ENCODE measurements at places on chromosomes 5 and 9.

DNA sequence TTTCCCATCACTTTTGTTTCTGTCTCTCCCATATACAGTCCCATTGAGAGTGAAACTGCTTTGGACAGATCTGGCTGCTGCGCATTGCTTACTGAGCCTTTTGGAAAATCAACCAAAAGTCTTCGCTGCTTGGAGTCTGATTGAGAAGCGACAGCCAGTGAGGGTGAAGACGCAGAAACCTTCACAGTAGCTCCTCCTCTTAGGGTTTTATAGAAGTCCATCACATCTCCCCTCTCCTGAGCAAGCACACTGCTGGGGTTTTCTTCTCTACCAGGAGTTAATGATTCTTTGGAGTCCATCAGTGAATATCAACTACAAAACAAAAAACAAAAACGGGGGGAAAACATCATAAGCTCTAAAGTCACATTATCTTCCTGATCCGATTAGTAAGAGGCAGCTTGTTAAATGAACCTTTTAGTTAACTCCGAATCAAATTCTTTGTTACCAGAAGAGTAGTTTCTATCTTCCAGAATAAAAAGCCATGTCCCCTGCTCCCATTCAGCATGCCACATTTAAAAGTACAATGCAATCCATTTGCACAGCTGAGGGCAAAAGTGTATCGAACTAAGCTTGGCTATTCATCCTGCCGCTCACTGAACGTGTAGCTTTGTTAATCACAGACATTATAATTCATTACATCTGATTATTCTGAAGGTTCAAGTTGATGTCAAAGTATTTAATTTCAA, 2.8 kb downstream of the NR3C1 start:
- DNase-seq = peak; percentile 77

DNA sequence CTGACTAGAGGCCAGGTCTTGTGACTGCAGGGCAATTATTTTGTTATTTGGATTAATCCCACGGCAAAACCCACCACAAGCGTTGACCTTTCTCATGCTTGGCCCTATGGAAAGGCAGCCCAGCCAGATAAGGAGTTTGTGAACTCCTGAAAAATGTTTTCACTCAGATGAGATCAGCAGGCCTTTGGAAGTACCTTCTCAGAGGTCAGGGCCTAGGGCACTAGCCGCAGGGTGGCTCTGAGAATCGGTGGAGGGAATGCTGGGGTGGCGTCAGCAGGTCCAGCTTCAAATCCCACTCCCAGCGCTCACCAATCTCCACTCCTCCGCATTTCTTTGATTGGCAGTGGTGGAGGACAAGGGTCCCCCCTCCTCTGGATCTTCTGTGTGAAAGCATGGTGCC, 194.4 kb downstream of the GADD45G start:
- no peak for DNase-seq

DNA sequence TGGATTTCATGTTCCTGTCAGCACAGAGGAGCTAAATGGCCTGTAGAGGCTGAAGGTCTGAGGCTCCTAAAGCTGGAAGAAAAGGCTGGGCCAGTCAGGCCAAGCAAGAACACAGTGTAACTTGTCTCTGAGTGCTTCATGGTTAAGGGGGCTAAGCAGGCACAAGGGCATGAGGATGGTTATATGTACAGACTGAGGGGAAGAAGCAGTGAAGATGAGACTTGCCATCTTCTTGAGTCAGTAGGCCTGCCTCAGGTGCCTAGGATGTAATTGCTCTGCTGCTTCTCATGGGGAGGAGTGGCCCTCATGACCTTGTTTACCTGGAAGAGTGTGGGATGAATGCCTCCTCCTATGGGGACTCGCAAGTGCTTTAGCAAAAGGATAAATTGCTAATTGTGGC, 8.7 kb upstream of the PSMD5 start:
- DNase-seq = no peak

GRCh38 chr9:121949364-121949763, 143.7 kb downstream of the TTLL11 start:
- DNase-seq = no peak

DNA sequence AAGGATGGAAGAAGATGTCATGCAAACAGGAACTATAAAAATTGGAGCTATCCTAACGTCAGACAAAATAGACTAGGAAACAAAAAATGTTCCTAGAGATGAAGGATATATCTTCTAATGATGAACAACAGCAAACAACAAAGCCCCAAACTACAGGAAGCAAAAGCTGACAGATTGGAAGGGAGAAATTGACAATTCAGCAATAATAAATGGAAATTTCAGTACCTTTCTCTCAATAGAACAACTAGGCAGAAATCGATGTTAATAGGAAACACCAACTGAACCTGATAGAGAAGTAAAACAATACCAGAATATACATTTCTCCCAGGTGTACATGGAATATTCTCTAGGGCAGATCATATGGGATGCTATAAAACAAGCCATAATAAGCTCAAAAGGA, 7.6 kb downstream of the SCGB3A1 start:
- DNase-seq = no peak

DNA sequence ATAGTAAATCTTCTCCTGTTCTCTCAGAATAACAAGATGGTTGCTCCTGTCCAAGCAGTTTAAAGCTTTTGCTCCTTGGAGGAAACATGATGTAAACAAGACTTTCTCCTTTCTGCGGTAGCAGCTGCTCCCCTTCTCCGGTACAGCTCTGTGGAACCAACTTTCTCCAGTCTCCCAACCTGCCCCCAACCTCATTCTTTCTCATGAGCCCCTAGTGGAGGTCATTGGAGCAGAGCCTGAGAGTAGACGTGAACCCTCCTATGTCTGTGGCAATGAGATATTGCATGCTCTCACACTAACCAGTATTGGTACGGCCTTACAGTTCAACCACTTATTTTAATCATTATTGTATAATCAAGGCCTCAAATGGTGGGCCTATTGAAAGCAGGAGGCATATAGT, 483.8 kb upstream of the CDH10 start:
- DNase-seq = no peak

GRCh38 chr5:9927521-9927997, 297.4 kb upstream of the TAS2R1 start:
- no peak for DNase-seq

DNA sequence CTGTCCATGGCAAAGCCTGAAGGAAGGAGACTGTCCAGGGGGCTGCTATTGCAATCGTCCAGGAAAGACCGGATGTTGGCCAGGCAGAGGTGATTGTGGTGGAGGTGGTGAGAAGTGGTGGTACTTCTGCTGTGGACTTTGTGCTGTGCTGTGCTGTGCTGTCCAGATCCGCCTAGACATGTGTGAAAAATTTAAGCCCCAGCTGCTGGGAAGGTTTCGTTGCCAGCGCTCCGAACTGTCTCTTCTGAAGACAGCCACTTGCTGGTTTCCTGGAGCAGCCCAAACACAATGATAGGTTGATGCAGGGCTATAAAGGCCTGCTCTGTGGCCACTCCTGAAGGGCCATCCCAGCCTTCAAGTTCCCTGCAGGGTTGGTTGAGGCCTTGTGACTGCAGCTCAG, 223.0 kb upstream of the MPDZ start:
- no peak for DNase-seq

- DNase-seq = no peak
Measured at GRCh38 chr9:105296445-105296844, 52.0 kb downstream of the SLC44A1 start.

- DNase-seq = no peak
Measured at GRCh38 chr9:27202056-27202455, 93.0 kb downstream of the TEK start.

GRCh38 chr5:72138943-72139521, 31.8 kb downstream of the MAP1B start:
- no peak for DNase-seq

- no peak for DNase-seq
Measured at GRCh38 chr9:73093016-73093739, 58.5 kb upstream of the ANXA1 start.

DNA sequence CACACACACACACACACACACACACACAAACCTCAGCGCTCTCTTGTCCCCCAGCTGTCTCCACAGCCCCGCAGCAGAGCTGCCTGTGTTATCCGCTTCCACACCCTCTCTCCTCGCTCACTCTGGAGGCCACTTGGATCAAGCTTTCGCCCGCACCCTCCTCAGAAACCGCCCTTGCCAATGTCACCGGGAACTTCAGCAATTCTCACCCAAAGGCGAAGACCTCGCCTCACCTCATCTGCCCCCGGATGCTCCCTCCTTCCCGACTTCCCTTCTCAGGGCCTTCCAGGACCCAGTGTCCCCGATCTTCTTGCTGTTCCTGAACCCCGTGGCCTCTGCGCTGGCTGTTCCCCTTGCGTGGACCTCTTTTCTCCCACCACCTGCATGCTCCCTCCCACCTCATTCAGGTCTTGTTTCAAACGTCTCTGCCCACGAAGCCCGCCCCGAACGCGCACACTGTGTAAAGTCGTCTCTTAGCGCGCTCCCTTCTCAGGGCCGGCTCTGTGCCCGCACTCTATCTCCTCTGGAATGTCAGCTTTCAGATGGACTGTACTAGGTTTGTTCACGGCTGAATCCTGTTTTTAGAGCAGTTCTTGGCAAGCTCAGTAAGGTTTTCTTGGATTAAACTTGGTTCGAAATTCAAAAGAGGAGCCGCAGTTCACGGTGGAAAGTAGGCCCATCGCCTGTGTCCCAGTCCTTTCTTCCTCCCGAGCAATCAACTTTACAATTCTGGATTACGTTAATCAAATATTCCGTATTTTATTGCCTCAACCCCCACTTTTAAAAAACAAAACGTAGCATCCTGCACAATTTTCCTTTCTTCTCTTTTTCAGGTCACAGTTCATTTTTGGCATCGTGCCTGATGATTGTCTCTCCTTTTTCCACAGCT, 1.0 kb upstream of the TRIM7 start:
- no peak for DNase-seq

- no peak for DNase-seq
Measured at GRCh38 chr5:55324006-55324405, 16.2 kb downstream of the MTREX start.

GRCh38 chr9:127154390-127155191, 32.2 kb upstream of the ANGPTL2 start:
- peak; percentile 59 for DNase-seq

GRCh38 chr9:123640792-123641222, 284.8 kb downstream of the CRB2 start:
- no peak for DNase-seq

DNA sequence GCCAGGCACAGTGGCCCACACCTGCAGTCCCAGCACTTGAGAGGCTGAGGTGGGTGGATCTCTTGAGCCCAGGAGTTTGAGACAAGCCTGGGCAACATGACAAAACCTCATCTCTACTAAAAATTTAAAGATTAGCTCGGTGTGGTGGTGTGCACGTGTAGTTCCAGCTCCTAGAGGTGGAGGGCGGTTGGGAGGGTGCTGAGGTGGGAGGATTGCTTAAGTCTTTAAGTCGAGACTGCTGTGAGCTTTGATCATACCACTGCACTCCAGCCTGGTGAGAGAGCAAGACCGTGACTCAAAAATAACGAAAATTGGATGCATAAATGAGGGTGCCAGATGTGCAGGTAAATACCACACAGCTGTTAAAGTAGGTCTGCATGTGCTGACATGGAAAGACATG, 39.3 kb upstream of the TDRD7 start:
- no peak for DNase-seq

- no peak for DNase-seq
Measured at GRCh38 chr9:18906656-18907395, 126.2 kb downstream of the SAXO1 start.

GRCh38 chr5:6596388-6596787, 36.5 kb downstream of the NSUN2 start:
- DNase-seq = no peak

DNA sequence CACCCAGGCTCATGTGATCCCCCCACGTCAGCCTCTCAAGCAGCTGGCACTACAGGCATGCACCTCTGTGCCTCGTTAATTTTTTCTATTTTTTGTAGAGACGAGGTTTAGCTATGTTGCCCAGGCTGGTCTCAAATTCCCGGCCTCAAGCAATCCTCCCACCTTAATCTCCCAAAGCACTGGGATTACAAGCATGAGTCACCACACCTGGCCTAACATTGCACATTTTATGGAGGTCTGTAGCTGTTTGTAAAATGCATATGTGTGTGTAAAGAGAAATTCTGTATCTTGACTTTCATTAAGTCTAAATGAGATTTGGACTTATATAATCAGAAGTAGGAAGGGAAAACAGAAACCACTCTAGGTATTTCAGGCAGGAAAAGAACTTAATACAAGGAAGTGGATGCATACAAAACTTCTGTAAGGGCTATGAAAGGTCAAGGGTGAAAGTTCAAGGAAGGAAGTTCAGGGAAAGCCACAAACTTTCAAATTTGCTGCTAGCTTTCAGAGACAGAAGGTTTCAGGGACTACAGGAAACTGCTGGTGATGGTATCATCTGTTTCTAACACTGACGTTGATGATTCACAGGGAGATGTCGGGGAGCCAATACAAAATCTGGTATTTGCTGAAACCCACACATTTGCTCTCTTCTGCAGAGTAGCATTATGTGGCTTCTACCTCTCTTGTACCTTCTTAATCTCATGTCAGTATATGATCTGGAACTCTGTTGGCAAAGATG, 209.4 kb downstream of the PIK3R1 start:
- DNase-seq = no peak

GRCh38 chr5:166045961-166046360, 2245.5 kb upstream of the WWC1 start:
- no peak for DNase-seq

DNA sequence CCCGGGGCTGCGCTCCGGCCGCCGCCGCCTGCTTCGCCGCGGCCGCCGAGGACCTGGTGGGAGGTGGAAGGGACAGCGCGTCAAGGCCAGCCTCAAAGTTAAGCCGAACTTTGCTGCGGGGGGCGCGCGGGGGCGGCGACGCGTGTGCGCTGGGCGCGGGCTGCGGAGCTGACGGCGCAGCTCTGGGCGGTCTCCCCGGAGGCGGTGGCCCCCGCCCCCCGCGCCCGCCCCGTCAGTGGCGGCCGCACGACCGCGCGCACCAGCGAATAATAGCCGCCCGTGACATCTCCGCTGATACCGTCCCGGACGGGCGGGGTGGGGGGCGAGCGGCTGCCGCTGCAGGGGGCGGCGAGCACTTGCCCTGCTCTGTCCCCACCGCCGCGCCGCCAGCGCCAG, 579 bp upstream of the FAM78A start:
- DNase-seq = no peak

GRCh38 chr5:99928490-99928889, 606.7 kb upstream of the FAM174A start:
- DNase-seq = no peak

- DNase-seq = no peak
Measured at GRCh38 chr5:53934151-53934820, 373.8 kb downstream of the NDUFS4 start.

- DNase-seq = peak; percentile 25
Measured at GRCh38 chr5:38680094-38680825, 123.8 kb upstream of the LIFR start.

DNA sequence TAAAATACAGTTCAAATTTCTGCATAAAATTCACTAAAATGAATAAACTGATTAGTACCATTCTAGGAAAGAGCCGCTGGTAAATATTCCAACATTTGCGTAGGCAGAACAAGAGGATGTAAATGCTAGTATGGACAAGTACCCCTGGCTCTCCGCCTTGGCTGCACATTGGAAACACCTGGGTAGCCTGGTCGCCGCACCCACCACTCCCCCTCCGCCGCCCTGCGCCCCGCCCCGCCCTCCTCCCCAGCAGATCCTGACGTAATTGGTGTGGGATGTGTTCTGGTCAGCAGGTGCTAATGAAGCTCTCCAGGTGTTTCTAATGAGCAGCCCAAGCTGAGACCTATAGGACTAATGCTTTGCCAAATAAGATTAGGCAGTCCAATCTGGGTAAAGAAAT, 225.7 kb downstream of the FRMD3 start:
- no peak for DNase-seq

Measured in hippocampal formation (tissue), 2 donors.